Stimulated activated CD4-positive, alpha-beta T cell treated with anti-CD3 and anti-CD28 coated beads, Interleukin-15, amount 100 ng/mL, for 24 hours (primary cell): ENCODE measurements at places on chromosomes 1 and 21.

- DNase-seq, result peak; percentile 81
Observed at GRCh38 chr1:212699625-212700222, at the start of gene BATF3. Gene BATF3, minus strand, starts transcription at chr1:212699840. Its CDS starts 78 bp downstream, at chr1:212699762.

- DNase-seq, result no peak
Observed at GRCh38 chr1:248239478-248239877, 8.3 kb downstream of the OR2M4 start.

DNA sequence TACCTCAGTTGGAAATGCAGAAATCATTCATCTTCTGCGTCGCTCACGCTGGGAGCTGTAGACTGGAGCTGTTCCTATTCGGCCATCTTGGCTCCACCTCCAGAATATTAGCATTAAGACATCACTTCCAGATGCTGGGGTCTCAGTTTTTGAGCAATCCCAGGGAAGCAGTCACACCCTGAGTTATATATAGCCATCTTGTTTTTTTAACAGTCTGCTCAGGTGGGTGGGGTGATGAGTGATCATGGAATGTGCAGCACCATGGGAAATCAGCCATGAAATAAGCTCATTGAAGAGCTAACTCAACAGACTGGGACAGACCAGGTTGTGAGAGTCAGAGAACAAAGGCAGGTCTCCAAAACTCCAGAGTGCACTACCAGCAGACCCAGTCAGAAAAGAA, 27.0 kb upstream of the HMGB4 start:
- no peak for DNase-seq

- no peak for DNase-seq
Observed at GRCh38 chr1:27574001-27574781, 29.8 kb downstream of the AHDC1 start.

DNA sequence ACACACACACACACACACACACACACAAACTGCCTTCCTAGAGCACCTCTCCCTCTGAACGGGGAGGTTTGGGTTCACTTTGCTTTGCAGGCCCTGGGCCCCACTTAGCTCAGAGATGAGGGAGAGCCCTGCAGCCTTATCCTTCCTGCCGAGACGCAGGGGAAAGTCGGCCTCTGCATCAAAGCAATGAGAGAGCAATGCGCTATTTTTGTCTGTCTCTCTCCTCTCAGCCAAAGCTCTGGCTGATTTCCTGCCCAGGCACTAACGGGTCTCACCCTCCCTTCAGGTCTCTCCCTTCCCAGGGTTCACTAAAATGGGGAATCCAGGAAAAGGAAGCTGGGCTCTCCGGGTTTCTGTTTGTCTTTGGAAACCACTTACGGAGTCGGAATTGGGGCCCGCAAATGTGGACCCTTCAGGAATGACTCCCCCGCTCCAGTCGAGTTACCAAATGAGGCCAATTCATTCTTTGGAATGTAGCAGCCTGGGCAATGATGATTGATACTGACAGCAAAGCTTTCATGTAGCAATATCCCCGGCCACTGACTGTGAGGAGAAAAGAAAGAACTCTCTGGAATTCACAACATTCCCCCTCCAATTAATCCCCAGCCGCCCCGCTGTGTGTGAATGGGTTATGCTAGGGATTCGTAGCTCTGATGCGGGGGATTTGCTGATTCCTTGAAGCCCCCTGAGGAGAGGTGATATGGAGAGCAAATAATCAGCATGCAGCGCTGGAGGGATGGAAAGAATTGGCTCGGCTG, 61.5 kb upstream of the WLS start:
- DNase-seq, result no peak

- DNase-seq, result no peak
Observed at GRCh38 chr1:204888294-204888693, 17.6 kb downstream of the NFASC start.

DNA sequence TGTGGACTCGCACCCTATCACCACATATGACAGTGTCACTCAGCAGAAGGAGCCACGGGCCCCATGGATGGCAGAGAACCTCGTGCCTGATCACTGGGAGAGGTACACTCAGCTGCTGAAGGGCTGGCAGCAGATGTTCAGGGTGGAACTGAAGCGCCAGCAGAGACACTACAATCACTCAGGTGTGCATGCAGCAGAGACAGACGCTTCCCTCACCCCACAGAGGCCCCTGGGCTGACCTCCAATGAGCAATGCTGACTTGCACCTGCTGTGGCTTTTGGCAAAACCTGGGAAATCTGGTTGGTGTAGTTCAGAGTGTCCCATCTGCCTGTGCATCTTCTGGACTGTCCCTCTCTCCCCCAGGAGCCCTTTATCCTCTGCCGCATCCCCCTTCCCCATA, 51.9 kb downstream of the KIAA1614 start:
- DNase-seq, result no peak

GRCh38 chr1:153379591-153379990, 4.2 kb upstream of the S100A12 start:
- DNase-seq, result no peak

GRCh38 chr1:158471920-158472319, at the start of gene OR10R2:
Gene OR10R2, plus strand, starts transcription at chr1:158472220. Its CDS starts 106 bp downstream, at chr1:158472326.
- DNase-seq, result no peak

- no peak for DNase-seq
Observed at GRCh38 chr21:39087238-39088030, 95.8 kb downstream of the PSMG1 start.

DNA sequence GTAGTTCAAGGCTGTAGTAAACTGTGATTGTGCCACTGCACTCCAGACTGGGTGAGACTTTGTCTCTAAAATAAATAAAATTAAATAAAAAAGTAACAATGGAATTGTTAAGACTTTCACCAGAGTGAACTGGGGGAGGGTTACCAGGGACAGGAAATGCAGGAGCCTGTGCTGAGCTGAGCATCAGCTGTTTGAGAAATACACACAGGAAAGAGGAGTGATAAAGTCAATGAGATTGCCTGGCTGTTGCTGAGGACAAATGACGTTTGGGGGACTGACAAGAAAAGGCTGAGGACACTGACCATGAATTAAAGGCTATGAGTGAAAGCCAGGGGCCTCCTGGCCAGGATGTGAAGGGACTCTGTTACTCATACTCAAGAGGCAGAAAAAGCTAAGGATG, 226.3 kb downstream of the SETD4 start:
- no peak for DNase-seq

- peak; percentile 12 for DNase-seq
Observed at GRCh38 chr1:26122988-26123973, 11.7 kb downstream of the PDIK1L start.

DNA sequence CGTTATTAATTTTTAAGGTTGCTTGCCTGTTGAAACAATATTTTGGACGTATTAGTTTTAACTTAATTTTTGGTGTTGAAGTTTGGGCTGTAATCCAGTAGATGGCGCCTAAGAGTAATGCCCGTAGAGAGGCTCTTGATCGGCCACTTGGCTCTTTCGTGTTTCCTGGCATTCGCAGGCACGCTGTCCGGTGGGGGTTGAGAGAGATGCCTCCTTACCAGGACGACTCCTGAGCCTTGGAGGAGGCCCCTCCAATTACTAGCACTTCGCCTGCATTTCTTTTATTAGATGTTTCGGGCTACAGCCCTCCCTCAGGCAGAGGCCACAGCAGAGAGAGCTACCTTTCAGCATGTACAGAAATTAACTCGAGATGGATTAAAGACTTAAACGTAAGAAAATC, 12.0 kb downstream of the OR2M4 start:
- DNase-seq, result peak; percentile 26

- DNase-seq, result no peak
Observed at GRCh38 chr1:219331424-219331823, 157.7 kb downstream of the LYPLAL1 start.

DNA sequence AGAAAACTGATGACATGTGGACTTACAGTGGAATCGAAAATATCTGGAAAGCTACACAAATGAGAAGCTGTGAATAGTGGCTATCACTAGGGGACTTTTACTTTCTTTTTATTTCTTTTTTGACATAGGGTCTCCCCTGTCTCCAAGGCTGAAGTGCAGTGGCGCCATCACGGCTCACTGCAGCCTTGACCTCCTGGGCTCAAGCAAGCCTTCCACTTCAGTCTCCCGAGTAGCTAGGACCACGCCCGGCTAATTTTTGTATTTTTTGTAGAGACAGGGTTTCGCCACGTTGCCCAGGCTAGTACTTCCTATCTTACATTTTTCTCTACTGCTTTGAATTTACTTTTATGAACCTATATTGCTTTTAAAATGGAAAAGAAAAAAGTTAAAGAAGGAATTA, 10.5 kb downstream of the TMEM35B start:
- DNase-seq, result no peak

- no peak for DNase-seq
Observed at GRCh38 chr1:108831225-108831624, 25.7 kb downstream of the AKNAD1 start.

GRCh38 chr1:165895451-165895871, 68.0 kb downstream of the UCK2 start:
- DNase-seq, result no peak

DNA sequence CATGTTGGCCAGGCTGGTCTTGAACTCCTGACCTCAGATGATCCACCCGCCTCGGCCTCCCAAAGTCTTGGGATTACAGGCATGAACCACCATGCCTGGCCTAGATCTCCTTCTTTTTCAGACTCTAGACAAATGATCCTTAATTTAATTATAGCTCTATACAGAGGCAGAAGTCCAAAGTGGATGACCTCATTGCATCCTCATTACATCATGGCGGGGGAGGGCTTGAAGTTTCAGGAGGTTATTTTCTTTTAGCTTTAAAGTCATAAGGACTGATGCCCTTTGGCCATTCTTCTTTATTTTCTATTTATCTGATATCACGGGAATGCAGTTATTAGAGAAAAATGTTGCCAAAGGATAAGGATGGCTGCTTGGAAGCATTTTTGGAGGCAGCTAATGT, 14.1 kb upstream of the MARK1 start:
- DNase-seq, result no peak

DNA sequence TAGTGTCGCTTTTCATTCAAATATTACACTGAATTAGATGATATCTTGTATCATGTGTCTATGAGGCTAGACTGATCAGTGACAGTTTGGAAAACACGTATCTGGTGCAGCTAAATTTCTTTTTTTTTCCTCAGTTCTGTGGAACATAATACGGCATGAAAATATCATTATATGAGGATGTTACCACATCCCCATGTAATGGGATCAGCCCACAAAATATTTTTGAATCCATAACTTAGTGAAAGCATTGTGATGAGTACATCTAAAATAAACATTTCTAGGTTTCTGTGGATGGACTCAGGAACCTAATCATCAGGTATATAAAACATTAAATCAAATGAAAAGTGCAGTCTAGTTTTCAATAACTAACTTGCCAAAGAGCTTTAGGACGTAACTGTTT, 356.3 kb downstream of the USP25 start:
- DNase-seq, result no peak

- no peak for DNase-seq
Observed at GRCh38 chr1:209612646-209613399, 29.3 kb downstream of the CAMK1G start.

DNA sequence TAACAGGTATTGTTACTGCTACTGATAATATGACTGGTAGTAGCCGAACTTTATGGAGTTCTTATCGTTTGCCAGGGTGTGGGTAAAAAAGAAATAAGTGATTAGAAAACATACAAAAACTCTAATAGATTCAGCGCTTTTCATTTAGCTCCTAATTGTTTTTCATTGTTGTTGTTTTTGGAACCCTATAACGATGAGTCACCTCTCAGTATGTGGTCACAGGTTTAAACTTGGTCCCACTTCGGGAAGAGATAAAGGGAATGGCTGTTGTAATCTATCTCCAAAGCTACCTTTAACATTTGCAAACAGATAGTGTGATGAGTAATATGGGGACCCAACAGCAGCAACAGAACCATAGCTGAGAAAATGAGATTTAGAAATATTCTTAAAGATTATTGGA, 62.7 kb upstream of the BCL10 start:
- DNase-seq, result no peak

DNA sequence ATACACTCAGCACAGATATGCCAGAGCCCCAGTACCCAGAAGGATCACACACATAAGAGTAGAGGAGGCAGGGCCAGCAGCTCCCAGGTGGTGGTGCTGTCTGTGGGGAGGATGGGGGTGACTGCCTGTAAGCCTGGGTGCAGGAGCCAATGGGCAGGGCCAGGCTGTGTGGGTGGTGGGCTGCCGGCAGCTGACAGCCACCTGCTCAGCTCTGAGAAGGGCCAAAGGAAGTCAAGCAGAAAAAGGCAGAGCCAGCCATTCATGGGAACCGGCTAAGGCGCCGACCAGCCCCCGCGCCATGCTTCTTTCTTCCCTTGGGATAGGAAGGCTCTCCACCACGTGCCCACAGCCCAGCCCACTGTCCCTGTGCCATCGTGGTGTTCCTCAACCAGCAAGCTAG, 14.1 kb downstream of the PIK3C2B start:
- DNase-seq, result no peak

DNA sequence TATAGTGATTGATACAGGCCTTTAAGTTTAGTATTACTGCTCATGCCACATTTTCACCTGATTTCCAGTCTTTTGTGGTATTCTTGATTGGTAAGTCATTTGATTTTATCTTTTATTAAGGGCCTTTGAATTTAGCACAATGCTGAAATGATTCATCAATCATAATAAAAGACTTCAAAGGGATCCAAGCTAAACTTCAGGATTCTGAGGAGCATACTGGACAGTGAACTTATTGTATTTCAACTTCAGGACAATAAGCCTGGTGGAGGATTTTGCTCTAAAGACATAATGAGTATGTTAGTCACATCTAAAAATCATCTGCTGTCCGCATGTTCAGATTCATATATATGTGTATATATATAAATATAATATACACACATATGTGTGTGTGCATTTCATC, 233.3 kb downstream of the SETD4 start:
- DNase-seq, result no peak

- DNase-seq, result no peak
Observed at GRCh38 chr1:89581859-89582258, 51.1 kb upstream of the LRRC8C start.

DNA sequence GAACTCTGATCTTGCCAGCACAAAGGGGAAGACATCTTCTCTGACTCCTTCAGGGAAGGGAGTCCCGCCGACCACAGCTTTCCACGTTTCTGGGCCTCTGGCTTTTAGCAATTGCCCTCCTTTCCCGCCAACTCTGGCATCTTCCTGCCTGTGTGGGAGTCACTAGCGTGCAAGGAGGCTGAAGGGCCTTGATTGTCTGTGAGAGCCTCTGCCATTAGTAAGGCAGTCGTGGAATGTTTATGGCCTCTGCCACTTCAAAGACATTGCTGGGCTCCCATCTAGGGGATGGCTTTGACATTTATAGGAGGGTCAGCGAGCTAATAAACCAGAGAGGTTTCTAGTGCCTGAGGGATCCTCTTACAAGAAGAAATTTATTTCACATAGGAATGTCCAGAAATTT, 14.3 kb upstream of the PROK1 start:
- DNase-seq, result no peak

GRCh38 chr1:239985044-239985443, 106.6 kb upstream of the FMN2 start:
- DNase-seq, result no peak

- DNase-seq, result no peak
Observed at GRCh38 chr1:89836252-89837035, 15.6 kb downstream of the LRRC8D start.

- no peak for DNase-seq
Observed at GRCh38 chr21:27365394-27365793, 398.5 kb upstream of the ADAMTS5 start.
